CD4-positive, alpha-beta T cell (primary cell): ENCODE measurements at places on chromosomes 2 and 18.

DNA sequence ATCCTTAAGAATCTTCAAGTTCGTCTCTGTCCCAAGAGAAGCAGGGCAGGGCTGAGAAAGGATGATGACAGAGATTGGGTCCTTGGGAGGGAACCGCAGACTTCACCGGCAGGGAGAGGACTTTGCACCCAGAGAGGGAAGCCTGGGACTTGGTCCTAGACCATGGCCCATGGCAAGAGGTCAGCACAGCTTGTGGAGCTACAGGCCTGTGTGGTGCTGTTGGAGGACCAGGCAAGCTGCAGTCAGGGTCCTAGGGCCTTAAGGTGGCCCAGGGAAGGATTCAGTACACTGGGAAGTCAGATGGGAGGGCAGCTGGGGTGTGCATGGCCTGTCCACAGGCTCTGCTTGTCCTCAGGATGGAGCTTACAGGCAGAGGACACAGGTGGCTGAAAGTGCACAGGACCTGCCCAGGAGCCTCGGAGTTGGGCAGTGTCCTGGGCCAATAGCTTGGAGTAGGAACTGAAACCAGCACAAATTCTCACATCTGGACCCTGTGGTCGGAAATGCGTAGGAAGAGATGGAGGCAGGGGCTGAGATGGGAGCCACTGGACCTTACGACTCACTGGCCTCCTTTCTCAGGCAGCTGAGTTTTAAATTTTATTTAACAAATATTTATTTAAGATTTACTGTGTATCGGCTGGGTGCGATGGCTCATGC lies 56.4 kb upstream of the TCF7L1 start:
- no peak for DNase-seq

- no peak for DNase-seq
Observed at GRCh38 chr2:241265506-241265905, 50.0 kb downstream of the HDLBP start.

DNA sequence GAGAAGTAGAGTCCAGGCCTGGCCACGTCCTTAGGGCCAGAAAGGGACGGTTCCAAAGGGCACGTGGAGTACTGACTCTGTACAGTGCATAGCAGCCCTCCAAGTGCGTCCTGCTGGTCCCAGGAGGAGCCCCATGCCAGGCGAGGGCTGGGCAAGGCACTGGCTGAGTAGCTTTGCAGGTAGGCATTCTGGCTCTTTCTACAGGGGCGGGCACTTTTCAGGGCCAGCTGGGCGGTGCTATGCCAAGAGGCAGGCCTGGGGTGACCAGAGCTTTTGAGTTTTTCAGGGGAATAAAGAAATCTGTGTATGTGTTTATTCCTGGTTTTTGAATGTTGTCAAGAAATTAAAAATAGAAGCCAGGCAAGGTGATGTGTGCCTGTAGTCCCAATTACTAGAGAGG lies 15.4 kb upstream of the GLI2 start:
- DNase-seq = no peak

DNA sequence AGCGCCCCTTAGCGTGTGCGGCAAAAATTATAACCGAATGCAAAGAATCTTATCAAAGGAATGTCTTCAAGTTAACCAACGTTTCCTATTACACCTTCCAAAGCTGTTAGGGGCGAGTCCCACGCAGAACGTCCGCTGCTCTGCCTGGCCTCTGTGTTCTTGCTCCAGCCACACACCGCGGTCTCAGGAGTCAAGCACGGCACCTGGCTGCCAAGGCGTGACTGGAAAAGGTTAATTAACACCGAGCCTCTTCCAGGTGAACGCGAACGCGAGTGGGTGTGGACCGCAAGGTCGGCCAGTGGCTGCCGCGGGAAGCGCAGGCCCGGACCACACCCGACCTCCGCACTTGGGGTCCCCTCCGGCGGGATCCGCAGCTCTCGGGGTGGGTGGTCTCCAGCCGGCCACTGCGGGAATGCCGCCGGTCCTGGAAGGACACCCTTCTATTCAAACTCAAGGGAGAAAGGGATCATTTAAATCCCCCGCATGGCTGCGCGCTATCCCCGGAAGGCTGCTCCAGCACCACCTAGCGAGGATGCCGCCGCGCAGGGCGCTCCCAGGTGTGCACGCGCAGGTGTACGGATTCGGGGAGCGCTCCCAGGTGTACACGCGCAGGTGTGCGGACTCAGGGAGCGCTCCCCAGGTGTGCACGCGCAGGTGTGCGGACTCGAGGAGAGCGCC lies 830 bp downstream of the CYB5A start:
- no peak for DNase-seq

DNA sequence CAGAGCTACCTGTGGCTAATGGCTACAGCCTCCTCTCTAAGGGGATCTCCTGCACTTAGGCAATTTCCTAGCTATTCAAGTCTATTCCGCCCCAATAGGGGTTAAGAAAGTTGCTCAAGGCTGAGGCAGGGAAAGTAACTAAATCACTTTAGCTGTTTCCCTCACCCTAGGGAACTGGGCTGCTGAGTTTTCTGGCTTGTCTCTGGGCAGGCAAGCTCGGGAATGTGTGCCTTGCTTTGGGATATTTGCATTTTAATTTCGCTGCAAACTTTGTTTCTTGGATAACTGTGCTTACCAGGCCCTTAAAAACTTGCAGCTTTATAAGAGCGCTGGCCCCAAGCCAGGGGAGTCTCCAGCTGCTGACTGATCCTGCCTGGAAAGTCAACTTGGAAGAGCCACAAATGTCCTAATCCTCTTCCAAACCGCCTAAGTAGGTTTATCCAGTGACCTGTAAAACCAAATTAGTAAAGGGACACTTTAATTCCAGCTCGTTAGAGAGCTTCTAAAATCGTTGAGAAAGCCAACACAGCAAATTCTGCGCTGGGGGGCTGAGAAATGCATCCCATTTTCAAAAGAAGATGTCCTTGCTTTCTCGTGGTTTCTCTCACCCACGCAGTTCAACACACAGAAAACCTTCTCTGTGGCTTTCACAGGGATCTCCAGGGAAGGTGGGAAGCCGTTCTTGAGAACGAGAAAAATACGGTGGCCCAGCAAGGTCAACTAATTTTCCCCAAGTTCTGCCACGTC lies 59.5 kb upstream of the SP3 start:
- no peak for DNase-seq
